Activated CD4-positive, alpha-beta T cell treated with anti-CD3 and anti-CD28 coated beads for 1 hour (primary cell): ENCODE measurements at places on chromosomes 4 and X.

GRCh38 chr4:95963456-95963855, 123.6 kb downstream of the PDHA2 start:
- DNase-seq = no peak

DNA sequence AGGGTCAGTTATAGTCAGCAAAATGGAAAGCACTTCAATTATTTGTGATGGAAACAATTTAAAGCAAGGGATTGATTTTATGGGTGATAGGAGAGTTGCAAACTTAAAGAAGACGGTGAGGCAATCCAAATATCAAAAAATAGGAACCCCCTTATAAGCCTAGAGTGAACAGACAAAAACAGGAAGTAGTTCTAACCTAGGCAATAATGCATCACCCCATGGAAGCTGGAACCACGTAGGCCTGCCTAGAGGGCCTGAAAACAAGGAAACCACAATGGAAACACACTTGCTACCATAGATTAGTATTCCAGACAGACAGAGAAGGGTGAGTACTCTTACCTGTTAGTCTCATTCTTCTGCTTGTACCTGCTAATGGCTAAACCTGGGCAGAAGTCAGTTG, 13.5 kb upstream of the GK2 start:
- DNase-seq = no peak

DNA sequence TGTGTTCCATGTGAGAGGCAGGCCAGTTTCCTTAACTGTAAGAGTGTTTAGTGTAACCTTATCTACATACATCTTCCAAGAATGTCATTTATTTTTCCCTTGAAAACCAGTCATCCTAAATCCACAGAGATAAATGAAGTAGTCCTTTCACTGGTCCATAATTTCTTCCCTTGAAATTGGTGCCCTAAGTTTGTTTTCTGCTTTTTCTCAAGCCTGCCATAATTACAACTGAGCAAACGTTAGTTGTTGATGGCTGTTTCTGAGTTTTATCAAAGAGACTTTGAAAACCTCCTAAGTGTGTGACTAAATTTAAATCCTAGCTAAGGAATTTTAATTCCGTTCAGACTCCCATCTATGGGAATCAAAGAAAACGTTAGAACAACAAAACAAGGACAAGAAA, 3.6 kb upstream of the TDO2 start:
- no peak for DNase-seq

GRCh38 chr4:55435141-55435841, 39.5 kb downstream of the TMEM165 start:
- DNase-seq = no peak

DNA sequence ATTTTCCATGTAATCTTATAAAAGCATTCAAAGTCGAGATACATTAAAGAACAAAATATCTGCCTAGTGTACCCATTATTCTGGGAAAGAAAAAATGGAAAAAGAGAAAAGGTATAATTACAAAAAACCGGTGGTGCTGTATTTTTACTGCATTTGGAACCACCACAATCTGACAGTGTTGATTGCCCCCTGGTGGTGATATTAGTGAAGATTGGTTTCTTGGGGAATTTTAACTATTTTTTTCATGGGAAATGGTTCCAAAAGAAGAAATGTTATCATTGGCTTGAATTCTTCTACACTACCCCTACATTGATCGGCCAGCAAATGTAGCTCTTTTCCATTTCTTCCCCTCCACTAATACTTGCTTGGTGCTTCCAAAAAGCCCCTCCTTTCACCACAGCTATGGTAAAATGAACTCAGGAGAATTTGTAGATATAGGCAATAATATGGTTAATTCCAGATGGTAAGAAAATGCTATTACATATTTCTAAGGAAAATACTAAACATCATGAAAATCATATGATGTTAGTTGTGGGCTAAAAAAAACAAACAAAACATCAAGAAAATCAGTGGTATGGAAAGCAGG, 50.0 kb downstream of the COX18 start:
- no peak for DNase-seq

GRCh38 chr4:83315341-83315870, 19.2 kb downstream of the HPSE start:
- no peak for DNase-seq

GRCh38 chr4:173289353-173289727, 44.8 kb downstream of the HMGB2 start:
- no peak for DNase-seq

- DNase-seq = no peak
These were observed 65.2 kb upstream of the MTM1 start for GRCh38 chrX:150502979-150503897.

GRCh38 chr4:88672987-88673386, 24.6 kb downstream of the NAP1L5 start:
- no peak for DNase-seq

DNA sequence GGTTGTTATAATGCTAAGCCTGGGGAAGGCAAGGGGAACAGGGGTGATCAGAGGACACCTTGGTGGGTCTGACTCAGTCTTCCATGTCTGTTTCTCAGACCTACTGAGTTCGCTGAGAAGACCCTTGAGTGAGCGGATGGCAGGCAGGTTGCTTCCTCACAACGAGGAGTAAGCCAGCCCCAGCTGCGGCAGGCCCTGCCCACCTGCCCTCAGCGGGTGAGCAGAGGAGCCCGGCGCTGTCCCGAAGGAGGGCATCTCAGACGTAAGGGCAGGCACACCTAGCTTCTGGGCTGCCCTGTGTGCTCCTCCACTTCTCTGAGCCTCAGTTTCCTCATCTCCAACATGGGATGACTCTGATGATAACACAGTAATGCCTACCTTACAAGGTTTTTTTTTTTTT, 30.3 kb downstream of the MSX1 start:
- DNase-seq = no peak

- DNase-seq = no peak
These were observed 66.2 kb downstream of the BEX3 start for GRCh38 chrX:103442536-103442901.

- DNase-seq = no peak
These were observed 48.2 kb upstream of the KDR start for GRCh38 chr4:55173580-55173979.

DNA sequence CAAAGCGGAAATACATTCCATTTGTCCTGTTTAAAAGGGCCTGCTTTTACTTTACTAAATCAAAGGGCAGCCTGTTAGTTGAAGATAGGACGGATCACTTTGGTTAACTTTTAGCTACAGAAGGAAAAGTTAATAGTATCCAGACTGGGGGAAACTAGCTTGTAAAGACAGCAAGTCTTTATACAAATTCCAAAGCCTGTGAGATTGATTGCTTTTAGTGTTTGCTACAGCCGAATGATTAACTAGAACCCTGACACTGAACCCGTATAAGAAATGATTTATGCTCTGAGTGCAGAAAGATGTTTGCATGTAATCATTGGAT, 93.4 kb downstream of the FRAS1 start:
- no peak for DNase-seq
